ENCODE measurements at places on chromosomes 12 and 14.

DNA sequence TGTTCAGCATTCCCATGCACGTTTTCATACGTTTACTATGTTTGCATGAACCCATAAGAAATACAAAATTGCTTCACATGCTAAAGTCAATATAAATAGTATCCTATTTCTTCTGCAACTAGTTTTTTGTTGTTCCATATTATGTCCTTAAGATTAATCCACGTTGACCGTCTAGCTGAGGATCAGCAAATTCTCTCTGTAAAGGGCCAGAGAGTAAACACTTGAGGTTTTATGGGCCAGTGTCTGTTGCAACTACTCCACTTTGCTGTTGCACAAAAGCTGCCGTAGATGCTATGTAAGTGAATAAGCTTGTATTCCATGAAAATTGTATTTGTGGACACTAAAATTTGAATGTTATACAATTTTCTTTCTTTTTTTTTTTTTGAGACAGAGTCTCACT is 21.1 kb upstream of the PITPNM2 start:
- DNase-seq: no peak

DNA sequence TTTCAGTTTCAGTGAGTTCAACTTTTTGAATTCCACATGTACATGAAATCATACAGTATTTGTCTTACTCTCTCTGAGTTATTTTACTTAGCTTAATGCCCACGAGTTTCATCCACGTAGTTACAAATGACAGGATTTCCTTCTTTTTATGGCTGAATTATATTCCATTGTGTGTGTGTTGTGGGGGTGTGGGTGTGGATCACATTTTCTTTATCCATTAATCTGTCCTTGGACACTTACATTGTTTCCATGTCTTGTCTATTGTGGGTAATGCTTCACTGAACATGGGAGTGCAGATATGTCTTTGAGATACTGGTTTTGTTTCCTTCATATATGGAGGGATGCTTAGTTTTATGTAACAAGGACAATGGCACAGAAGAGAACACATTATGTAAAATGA is 63.5 kb upstream of the TMTC1 start:
- DNase-seq: no peak

GRCh38 chr14:52706286-52706685 is 714 bp upstream of the PSMC6 start:
- DNase-seq: peak; percentile 56

DNA sequence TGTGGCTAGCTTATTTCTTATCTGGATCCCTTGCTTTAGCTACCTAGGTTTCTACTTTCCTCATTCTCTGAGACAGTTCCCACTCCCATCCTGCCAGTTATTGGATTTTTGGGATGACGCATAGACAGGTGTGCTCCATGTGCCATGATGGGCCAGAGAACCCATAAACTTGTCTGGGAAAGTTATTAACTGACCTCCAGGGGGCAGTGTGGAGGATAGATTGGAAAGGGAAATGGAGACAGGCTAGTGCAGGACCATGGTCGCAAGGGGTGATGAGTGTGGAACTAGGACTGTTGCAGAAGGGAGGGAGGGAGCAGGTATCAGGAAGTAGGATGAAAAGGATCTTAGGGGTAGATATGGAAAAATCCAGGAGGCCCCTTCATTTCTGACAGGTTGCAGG is 80.3 kb downstream of the ESRRB start:
- peak; percentile 38 for DNase-seq

DNA sequence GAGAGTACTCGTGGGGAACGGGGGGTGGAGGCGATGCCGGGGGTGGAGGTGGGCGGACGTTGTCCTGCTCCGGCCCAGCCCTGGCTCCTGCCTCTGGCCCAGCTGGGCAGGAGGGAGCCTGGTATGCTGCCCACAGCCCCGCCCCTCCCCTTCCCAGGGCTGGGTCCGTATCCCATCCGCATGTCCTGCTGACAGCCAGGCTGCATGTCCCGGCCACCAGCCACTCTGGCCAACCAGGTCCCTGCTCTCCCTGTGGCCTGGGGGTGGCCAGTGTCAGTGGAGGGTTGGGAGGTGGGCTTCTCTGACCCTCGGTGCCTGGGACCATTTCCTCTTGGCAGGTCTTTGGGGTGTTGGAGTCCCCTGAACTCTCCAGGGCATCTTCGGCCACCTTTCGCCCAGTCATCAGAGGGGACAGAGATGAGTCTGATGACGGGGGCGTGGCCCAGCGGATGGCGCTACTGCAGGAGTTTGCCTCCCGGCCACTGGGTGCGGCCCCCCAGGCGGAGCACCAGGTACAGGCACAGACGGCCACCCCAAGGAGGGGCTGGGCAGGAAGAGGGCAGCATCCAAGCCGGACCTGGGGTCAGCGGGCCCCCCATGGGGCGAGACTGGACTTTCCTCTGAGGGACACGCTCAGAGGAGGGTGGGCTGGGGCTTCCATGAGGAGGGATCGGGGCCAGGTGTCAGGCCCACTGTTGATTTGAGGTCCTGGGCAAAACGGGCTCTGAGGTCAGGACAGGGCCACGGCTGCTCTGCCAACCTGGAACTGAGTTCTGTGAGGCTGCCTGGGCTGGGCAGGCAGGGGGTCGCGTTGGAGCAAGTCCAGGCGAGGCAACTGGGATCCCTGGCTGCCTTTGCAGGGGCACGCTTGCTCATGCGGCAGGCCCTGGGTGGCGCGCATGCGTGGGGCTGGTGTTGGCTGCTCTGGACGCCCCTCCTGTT is 20.2 kb downstream of the CEP170B start:
- DNase-seq: no peak

GRCh38 chr14:90837355-90837754 is 21.1 kb upstream of the TTC7B start:
- DNase-seq: no peak

Data from PC-3 (cell line).